Stimulated activated CD4-positive, alpha-beta T cell treated with anti-CD3 and anti-CD28 coated beads, Interleukin-4, amount 100 ng/mL, for 1 hour (primary cell): ENCODE measurements at places on chromosomes 1 and 21.

DNA sequence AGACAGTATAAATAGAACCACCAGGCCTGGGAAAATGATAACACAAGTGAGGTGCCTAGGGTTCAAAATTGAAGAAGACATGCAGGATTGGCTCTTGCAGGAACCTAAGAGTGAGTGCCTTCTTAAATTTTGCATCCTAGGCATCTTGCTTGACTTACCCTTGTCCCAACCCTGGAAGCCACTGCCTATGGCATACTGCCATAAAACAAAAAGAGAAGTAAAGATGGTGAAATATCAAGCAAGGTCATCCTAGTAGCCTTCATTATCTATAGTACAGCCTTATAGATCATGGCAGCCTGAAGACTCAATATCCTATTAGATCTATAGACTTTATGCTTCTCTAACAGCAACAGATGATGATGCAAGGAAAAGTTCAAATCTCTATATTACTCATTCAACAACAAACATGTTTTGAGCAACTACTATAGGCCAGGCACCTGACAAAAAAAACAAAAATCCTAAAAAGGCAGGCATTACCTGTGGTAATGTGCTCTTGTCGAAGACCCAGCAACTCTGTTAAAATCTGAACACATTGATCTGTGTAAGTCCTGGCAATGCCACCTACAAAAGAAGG, 6.3 kb downstream of the AP4B1 start:
- DNase-seq, result no peak

GRCh38 chr1:200437556-200438203, 27.8 kb upstream of the ZNF281 start:
- DNase-seq, result no peak

- DNase-seq, result no peak
These were observed 19.9 kb downstream of the ELAPOR1 start for GRCh38 chr1:109133815-109134214.

DNA sequence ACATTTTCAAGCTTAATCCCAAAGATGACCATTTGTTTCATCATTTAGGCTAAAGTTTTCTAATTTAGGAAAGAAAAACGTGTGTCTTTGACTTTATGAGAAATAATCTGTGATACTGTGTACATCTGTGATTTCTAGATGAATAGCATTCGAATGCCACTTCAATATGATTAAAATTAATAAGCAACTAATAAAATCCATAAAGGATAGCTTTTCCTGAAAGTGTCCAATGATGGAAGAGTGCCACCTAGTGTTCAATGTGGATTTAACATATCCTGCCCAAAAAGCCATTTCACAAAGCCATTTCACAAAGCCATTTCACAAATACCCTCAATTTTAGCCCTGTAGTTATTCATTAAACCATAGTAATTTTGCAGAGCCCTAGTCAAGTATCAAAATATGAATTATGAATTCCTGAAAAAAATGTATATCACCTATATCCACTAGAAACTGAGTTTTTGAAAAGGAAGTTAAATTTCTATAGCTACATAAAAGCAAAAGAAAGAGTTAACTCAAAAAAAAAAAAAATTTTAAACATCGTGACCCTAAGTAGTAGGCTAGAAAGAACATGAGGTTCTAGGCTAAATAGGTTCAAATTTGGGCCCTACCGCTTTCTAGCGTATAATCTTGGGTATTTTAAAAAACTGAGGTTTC, 19.1 kb downstream of the NME7 start:
- DNase-seq, result no peak

GRCh38 chr1:242651817-242652216, 127.3 kb upstream of the PLD5 start:
- DNase-seq, result no peak

GRCh38 chr1:31413405-31414001, 490 bp downstream of the SERINC2 start:
- peak; percentile 24 for DNase-seq

DNA sequence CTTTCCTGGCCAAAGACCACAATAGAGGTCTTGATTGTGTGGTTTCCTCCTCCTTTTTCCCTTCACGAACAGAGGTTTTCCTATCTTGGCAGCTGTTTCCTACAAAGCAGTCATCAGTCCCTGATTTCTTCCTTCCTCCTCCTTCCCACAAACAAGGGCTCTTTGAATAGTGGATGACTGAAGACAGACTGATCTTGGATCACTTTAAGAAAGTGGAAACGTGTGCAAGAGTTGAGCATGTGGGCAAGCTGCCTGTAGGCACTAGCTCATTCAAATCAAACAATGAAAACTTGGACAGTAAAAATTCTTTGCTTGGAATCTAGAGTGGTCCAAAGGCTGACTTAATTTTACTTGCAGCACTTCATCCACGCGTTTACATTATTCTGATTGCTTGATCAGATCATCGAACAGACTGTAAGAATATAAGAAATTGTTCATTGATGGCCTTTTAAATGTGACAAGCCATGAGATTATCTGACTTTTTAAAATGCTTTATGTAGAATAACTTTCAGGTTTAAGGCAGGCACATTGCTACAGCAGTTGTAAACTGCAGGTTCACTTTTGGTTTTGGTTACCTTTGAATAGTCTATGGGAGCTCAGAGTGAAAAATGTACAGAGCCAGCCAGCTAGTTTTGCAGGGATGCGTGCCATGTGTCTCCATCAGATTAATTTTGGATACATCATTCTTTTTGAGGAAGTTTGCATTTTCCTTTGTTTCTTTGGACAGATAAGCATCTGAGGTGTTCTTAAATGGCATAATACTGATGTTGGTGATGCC, 34.4 kb downstream of the ADGRL2 start:
- DNase-seq, result no peak

GRCh38 chr1:107141491-107142126, 770 bp downstream of the NTNG1 start:
- DNase-seq, result peak; percentile 24
